ENCODE measurements at places on chromosomes 2 and 18.

GRCh38 chr2:37895140-37895539, 29.9 kb upstream of the RMDN2 start:
- DNase-seq, result no peak

- peak; percentile 79 for DNase-seq
Measured at GRCh38 chr2:12684471-12684936, 32.2 kb upstream of the TRIB2 start.

GRCh38 chr2:156537141-156537540, 101.0 kb downstream of the GPD2 start:
- peak; percentile 77 for DNase-seq

GRCh38 chr18:49431165-49431962, 29.1 kb downstream of the DYM start:
- DNase-seq, result peak; percentile 2

GRCh38 chr2:26805241-26805676, 19.4 kb downstream of the CENPA start:
- DNase-seq, result peak; percentile 71

DNA sequence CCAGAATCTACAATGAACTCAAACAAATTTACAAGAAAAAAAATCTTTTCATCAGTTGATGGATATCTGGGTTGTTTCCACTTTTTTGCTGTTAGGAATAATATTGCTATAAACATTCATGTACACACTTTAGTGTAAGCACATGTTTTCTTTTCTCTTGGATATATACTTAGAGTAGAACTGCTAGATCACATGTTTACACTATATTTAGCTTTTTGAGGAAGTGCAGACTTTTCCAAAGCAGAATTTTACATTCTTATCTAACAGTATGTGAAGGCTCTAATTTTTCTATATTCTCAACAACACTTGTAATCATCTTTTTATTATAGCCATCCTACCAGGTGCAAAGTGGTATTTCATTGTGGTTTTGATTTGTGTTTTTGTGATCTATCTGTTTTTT, 103.6 kb upstream of the RMP24 start:
- DNase-seq, result no peak

GRCh38 chr2:29165362-29166241, 50.4 kb downstream of the CLIP4 start:
- DNase-seq, result peak; percentile 63

DNA sequence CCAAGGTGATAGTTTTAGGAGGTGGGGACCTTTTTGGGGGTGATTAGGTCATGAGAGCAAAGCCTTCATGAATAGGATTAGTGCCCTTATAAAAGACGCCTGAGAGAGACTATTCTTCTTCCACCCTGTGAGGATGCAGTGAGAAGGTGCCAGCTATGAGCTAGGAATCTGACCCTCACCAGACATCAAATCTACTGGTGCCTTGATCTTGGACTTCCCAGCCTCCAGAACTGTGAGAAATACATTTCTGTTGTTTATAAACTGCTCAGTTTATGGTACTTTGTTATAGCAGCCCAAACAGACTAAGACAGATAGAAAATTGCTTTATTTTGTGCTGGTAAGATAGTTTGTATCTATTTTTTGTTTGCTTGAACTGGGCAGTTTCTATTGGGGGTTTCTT, 40.1 kb downstream of the PHLPP1 start:
- no peak for DNase-seq
